GM13977 (cell line): ENCODE measurements at places on chromosomes 6 and 20.

DNA sequence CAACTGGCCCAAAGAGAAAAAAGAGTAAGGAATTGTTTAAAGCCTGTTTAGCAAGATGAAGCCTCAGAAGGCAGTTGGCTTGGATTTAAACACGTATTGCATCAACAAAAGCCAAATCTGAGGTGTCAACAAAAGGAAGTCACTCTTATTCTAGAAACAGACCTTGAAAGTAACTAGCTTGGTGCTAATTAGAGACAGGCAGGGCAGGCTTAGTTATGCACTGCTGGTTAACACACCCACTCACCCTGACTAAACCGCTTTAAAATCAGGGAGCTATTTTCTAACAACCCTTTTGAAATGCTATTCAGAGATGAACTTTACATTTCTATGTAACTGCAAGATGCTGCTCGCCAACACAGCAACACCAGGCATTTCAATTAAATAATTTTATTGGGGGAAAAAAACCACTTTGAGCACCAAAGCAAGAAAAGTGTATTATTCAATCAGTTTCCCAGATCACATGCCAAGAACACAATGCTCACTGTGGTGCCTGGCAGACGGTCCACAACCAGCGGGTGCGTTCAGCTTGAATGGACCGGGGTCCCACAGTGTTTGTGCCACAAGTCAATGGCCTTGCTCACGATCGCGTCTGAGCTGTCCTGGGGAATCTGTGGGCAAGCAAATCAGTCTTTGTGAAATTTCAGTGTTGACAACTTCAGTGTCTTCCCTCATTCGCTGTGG lies 23.6 kb downstream of the TBC1D7 start:
- DNase-seq, result peak; percentile 63

DNA sequence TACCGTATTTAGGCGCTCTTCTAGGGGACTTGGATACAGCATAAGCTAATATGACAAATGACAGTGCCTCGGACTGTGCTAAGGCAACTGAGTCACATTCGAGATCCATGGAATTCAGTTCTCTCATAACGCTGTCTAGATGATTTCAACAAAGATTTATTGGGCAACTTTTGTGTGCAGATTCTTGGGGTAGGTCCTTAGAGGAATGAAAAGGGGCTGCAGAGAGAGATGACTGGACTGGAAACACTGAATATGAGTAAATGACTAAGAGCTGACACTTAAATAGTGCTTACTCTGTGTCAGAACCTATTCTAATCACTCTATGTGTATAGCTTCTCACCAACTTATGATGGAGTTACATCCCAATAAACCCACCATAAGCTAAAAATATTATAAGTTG lies 36.4 kb upstream of the MARCKS start:
- no peak for DNase-seq

GRCh38 chr20:9705722-9706476 lies 133.0 kb downstream of the PAK5 start:
- no peak for DNase-seq

DNA sequence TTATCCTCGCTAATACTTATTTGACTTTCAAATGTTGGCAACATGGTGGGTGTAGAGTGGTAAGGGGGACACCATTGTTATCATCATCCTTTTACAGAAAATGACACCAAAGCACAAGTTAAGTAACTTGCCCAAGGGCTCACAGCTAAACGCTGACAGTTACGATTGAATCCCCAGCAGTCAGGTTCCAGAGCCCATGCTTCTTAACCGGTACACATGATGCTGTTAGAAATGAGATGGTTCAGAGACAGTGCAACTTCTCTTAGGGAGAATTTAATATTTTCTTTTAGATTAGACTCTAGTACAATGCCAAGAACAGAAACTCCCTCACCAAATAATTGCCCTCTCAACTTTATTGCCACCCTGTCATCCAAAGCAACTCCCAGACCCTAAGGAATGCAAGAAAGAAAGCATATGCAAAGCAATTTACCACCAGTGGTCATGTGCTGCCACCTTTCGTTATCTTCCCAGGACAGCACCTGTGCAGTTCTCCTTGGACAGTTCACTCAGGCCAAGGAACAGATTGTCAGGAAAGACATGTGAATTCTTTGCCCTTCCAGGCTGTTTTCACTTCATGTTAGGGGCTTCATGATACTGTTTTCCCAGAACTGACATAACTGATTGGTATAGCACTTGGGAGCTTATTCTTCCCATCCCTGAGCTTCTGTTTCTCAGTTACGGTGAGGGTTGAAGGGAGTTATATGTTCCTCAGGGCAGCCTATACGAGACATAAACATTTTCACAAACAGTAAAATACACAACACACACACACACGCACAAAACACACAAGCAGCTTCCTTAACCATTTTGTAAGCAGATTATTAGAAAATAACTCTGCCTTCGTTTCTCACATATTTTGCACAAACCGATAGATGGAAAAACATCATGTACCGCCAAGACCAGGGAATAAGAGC lies 5.1 kb downstream of the HLA-DMA start:
- DNase-seq, result no peak

- DNase-seq, result no peak
Measured at GRCh38 chr6:46273911-46274310, 103.1 kb upstream of the ENPP5 start.

- peak; percentile 13 for DNase-seq
Measured at GRCh38 chr6:24554474-24554873, 59.7 kb downstream of the ALDH5A1 start.

DNA sequence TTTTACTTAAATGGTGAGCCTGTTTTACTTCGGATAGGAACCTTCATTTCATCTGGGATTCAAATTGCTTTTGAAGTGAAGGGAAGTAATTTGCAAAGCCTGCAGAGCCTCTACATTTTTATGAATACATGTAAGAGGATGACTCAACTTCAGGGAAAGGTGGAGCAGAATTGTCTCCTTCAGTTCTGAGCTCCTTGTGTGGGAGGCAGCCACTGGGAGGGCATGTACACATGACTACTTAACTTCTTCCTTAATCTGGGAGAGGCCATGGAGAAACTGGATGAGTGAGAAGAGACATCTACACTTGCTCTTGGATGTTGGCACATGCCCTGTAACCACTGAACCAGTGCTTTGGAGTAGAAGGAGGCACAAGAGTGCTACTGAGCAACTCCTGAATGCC lies 145.1 kb upstream of the NRSN1 start:
- no peak for DNase-seq

- DNase-seq, result no peak
Measured at GRCh38 chr6:78835817-78836216, 31.5 kb upstream of the IRAK1BP1 start.
